Activated T-cell treated with anti-CD3 and anti-CD28 coated beads, Interleukin-2, amount 50 U/mL, for 24 hours (primary cell): ENCODE measurements at places on chromosomes 7 and 10.

DNA sequence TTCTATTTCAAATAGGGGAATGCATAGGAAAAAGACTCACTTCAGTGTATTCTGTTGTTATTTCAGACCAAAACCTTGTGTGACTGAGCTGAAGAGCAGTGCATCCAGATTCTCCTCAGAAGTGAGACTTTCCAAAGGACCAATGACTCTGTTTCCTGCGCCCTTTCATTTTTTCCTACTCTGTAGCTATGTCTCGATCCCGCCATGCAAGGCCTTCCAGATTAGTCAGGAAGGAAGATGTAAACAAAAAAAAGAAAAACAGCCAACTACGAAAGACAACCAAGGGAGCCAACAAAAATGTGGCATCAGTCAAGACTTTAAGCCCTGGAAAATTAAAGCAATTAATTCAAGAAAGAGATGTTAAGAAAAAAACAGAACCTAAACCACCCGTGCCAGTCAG is 12.0 kb downstream of the TET1 start:
- peaks cover 10% of the 10 kb centered on the region for H3K4me1 ChIP-seq
- no peaks in the 10 kb centered on the region for H3K36me3 ChIP-seq
- H3K4me3 ChIP-seq: no peak overlapping the region
- H3K27ac ChIP-seq: no peak overlapping the region
- peaks cover 6% of the 10 kb centered on the region for H3K27me3 ChIP-seq

DNA sequence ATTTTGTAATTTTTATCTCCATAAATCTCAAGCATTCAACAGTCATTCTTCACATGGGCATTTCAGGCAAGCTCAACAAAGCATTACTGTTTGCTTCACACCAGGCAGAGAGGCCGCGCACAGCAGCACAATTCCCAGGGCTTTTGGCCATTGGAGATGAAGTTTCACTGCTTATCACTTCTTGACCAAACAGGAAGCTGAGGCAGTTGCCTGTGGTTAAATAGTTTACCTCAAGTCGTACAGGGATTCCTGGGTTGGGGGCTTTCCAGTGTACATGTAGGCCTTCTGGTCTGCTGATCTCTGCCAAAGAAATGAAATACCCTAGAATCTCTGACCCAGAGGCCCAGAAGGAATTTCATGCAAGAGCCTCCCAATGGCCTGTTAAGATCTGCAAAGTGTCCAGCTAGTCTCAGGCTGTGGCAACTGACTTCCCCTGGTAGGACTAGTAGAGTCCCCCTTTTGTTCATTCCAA is 11.2 kb upstream of the PRDX3 start:
- H3K36me3 ChIP-seq: no peaks in the 10 kb centered on the region
- H3K27me3 ChIP-seq: no peaks in the 10 kb centered on the region
- no peak overlapping the region for H3K27ac ChIP-seq
- peak; percentile 26 for DNase-seq

DNA sequence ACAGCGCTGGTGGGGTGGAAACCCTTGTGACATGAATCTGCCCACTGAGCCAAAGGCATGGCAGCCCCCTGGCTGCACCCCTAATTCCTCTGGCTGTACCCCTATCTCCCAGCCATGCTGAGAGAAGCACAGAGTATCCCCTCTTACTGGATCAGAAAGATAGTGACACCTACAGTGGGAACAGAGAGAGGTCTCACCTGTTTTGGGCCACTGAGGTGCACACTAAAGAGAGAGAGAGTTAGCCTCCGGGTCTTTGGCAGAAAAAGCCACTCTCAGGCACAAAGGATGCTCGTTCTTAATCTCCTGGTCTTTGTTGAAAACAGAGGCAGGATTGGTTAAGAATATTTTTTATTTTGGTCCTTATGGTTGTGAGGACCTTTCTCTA is 11.3 kb downstream of the TSPAN14 start:
- peak overlapping the region; percentile 55 for H3K4me3 ChIP-seq
- H3K27me3 ChIP-seq: no peaks in the 10 kb centered on the region
- no peak for DNase-seq
- H3K27ac ChIP-seq: peak overlapping the region; percentile 95
- H3K36me3 ChIP-seq: peaks cover 39% of the 10 kb centered on the region

GRCh38 chr7:32524631-32525030 is 29.3 kb downstream of the AVL9 start:
- H3K4me1 ChIP-seq: peaks cover 52% of the 10 kb centered on the region
- DNase-seq: no peak
- peaks cover 62% of the 10 kb centered on the region for H3K36me3 ChIP-seq
- H3K27ac ChIP-seq: no peak overlapping the region
- no peaks in the 10 kb centered on the region for H3K27me3 ChIP-seq

DNA sequence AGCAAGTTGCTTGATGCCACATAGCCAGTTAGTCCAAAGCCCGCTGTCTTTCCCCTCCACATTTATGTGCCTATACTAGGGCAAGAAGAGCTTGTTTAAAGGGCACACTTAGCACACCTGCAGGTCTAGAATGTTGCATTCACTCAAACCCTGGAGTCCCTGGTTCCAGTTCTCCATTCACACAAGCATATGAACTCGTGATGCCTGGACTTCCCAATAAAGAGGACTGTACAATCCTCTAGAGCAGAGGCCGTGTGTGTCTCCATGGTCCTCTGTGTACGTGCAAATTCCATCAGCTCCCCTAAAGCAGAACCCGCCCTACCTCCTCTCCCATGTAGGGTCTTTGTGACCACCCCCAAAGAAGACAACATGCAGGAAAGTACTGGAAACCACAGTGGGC is 3.0 kb upstream of the SH3PXD2A start:
- H3K36me3 ChIP-seq: no peaks in the 10 kb centered on the region
- H3K4me1 ChIP-seq: peaks cover 12% of the 10 kb centered on the region
- H3K27ac ChIP-seq: no peak overlapping the region

DNA sequence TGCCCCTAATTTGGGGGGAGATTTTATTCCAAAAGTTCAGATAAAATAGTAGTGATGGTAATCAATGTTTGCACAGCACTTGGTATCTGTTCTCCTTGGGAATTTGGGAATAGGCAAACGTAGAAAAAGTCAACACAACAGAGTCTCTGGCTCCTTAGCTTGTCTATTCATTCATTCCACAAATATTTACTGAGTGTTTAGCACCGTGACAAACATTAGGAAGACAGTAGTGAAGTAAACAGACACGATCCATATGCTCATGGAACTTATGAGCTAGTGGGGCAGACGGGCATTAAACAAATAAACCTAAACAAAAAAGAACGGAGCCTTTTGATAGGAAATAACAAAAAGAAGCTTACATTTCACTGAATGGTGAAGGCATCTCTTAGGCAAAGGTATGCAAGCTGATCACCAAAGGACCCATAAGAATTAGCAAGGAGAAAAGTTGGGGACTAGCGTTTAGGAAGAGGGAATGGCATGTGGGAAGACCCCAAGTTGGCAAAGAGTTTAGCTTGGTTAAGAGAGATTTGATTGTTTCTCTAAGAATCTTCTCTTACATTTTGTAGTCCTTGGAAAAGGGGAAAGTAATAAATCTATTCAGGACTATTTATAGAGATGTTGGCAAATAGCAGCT is 243.9 kb upstream of the NPY start:
- H3K27ac ChIP-seq: no peak overlapping the region
- no peak for DNase-seq
- H3K36me3 ChIP-seq: no peaks in the 10 kb centered on the region

GRCh38 chr7:149670288-149670687 is 103.1 kb downstream of the ZNF467 start:
- no peak overlapping the region for H3K4me3 ChIP-seq
- H3K27ac ChIP-seq: no peak overlapping the region
- peaks cover 54% of the 10 kb centered on the region for H3K27me3 ChIP-seq
- H3K36me3 ChIP-seq: no peaks in the 10 kb centered on the region
